Activated naive CD8-positive, alpha-beta T cell treated with anti-CD3 and anti-CD28 coated beads, Interleukin-2, amount 50 U/mL, for 16 hours (primary cell): ENCODE measurements at places on chromosomes 7 and 10.

- DNase-seq = no peak
Observed at GRCh38 chr7:11330717-11331116, 357.0 kb downstream of the PHF14 start.

DNA sequence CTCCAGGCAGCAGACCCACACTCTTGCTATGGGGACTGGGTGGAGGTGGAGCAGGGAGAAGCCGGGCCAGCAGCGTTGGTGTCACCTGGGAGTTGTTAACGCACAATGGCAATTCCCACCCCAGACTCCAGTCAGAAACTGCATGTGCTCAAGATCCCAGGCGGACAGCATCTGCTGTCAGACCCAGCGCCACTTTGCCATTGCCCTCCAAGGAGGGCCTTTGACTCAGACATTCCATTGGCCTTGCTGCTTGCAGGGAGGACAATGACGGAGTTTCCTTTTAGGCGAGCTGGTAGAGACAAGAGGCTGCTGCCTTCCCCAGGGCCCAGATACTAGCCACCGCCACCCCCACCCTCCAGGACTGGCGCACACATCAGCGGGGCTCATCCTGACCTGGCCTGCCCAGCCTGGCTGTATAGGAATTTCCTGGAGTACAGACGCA is 34.5 kb downstream of the ZNF775 start:
- DNase-seq = no peak

- no peak for DNase-seq
Observed at GRCh38 chr10:76049581-76050290, 618.3 kb downstream of the LRMDA start.

GRCh38 chr7:107043921-107044346 is 571 bp upstream of the PRKAR2B start:
- DNase-seq = no peak

DNA sequence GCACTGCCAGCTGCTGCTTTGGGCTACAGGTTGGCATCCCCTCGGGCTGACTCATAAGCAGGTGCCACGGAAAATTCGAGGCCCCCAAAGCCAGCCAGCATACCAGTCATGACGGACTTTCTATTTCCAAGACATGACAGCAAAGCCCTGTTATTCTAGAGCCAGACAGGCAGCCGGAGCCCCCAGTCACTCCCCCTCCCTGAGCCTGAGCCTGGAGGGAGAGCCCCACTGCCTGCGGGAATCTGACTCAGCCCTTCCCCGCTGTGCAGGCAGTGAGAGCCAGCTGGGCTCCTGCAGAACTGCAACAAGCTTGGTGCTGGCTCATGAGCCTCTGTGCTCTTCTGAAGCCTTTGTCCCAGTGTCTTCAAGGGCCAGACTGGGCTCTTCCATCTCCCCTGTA is 15.8 kb downstream of the BTBD16 start:
- DNase-seq = no peak

DNA sequence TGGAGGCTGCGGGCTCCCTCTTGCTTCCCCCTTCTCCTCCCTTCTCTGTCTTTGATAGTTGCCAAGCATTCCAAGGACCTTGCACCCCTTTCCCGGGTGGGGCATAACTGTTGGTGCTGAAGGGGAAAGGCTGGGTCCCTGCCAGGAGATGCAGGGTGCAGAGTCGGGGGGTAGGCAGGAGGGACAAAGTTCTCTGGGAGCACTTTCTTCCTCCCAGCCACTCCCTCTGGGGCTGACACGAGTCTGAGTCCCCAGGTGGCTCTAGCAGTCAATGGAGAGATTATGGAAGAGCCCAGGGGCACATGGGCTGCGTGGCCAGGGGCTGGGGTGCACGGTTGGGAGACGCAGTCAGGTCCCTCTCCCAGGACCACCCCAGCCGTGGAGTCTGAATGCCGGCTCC is 2.1 kb downstream of the CLDN15 start:
- no peak for DNase-seq

DNA sequence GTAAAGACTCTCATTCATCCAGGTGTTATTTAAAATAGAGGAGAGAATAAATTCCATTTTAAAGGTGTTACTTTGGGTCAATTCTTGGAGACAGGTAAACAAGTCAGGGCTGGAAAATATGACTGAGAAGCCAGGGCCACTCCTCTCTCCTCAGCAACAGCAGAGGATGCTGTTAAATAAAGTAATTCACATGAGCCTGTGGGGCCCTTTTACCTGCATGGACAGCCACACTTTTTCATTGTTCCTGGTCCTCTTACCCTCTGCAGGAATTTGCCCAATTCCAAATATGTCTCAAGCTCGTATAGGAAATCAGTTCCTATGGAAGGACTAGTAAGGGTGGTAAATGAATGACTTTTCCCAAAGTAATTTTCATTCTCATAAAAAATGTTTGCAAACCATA is 420.1 kb upstream of the KLF6 start:
- no peak for DNase-seq

- DNase-seq = no peak
Observed at GRCh38 chr10:91944880-91945630, 21.5 kb downstream of the BTAF1 start.

- DNase-seq = no peak
Observed at GRCh38 chr10:62653254-62653653, 151.3 kb upstream of the ADO start.

GRCh38 chr7:55533050-55533728 is 39.1 kb downstream of the VOPP1 start:
- peak; percentile 54 for DNase-seq

DNA sequence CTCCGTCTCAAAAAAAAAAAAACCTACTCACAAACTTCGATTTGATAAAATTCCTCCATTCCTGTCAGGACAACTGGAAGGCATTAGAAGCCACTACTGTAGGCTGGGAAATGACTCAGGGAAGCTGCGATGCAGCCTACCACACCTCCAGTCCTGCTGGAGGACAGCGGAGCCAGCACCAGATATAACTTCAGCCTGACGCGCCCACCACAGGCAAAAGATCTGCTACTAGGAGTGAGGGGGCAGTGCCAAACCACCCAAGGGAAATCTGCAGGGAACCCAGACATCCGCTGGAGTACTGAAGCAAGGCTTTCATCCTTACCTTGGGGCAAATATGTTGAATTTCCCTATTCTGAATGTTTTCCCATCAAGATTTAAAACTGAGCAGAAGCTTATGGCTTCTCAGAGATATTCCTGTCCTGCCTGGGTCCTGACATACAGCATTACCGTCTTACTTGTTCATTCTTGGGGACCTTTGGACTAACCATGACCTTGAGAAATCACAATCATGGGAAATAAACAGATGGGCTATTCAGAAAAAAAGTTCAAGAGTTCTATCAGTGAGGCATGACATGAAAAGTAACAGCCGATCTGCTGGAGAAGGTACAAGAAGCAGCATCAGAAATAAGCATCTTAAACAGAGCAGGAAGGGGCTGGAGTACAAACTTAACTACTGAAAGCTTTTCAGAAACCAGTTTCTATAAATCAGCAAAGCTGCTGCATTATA is 20.4 kb downstream of the BCCIP start:
- DNase-seq = no peak

GRCh38 chr7:38704041-38704547 is 72.9 kb upstream of the AMPH start:
- no peak for DNase-seq

DNA sequence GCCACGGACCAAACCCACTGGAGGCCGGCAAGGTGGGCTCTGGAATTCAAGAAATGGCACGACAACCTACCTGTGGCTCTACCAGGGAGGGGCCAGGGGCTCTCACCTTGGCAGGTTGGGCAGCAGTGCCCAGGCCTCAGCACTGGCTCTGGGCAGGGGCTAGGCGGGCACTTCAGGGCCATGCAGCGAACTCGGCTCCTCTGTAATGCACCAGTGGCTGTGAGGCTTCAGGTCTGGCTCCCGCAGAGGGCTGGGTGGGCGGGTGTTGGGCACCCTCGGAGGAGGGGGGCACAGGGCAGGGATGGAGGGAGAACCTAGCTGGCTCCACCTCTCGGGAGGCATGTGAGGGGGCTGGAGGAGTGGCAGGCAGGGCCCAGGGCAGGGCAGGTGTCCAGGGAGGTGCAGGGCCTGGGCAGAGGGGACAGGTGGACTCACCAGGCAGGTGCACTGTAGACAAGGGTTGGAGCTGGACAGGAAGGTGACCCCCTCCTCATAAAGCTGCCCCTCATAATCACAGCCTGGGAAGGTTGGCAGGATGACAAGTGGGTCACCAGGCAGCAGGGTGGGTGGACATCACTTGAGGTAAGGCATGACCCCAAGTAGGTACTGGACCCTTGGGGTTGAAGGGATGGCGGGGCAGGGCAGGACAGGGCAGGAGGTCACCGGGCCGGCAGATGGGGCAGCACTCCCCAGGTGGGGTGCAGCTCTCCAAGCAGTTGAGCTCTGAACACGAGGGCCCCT is 6.7 kb downstream of the KCP start:
- no peak for DNase-seq

- DNase-seq = no peak
Observed at GRCh38 chr7:55252386-55252785, 112.8 kb upstream of the LANCL2 start.
